ENCODE measurements at places on chromosomes 6 and 20.

- no peak overlapping the region for H3K4me3 ChIP-seq
- no peak for DNase-seq
- H3K4me1 ChIP-seq: no peaks in the 10 kb centered on the region
- H3K27ac ChIP-seq: no peak overlapping the region
These were observed 47.6 kb upstream of the SIM1 start for GRCh38 chr6:100512203-100512862.

DNA sequence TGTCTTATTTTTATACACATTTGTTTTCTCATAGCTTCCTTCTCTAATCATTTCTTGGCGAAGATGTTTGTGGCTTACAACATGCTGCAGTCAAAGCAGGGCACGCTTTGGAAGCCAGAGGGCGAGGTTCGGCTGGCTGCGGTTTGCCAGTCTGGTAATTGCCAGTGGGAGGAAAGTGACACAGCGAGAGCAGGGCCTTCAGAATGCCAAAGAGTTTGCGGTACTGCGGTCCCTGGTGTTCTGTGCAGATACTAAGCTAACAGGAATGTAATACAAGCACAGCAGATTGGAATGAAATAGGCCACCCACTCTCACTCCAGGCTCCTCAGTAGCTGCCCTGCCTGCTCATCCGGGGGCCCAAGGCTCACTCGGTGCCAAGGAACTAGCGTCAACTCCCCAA, 58.7 kb upstream of the TGM3 start:
- no peak overlapping the region for H3K4me3 ChIP-seq
- H3K27ac ChIP-seq: no peak overlapping the region
- H3K36me3 ChIP-seq: no peaks in the 10 kb centered on the region

GRCh38 chr20:58021481-58021880, 207.0 kb downstream of the ANKRD60 start:
- no peak overlapping the region for H3K27ac ChIP-seq
- no peak for DNase-seq
- H3K4me1 ChIP-seq: no peaks in the 10 kb centered on the region
- H3K36me3 ChIP-seq: no peaks in the 10 kb centered on the region
- H3K27me3 ChIP-seq: no peaks in the 10 kb centered on the region
- H3K4me3 ChIP-seq: no peak overlapping the region

GRCh38 chr6:156718647-156719394, 58.4 kb upstream of the ARID1B start:
- peak; percentile 43 for DNase-seq
- H3K36me3 ChIP-seq: no peaks in the 10 kb centered on the region
- no peaks in the 10 kb centered on the region for H3K4me1 ChIP-seq
- H3K4me3 ChIP-seq: no peak overlapping the region
- H3K27ac ChIP-seq: no peak overlapping the region
- H3K27me3 ChIP-seq: no peaks in the 10 kb centered on the region

DNA sequence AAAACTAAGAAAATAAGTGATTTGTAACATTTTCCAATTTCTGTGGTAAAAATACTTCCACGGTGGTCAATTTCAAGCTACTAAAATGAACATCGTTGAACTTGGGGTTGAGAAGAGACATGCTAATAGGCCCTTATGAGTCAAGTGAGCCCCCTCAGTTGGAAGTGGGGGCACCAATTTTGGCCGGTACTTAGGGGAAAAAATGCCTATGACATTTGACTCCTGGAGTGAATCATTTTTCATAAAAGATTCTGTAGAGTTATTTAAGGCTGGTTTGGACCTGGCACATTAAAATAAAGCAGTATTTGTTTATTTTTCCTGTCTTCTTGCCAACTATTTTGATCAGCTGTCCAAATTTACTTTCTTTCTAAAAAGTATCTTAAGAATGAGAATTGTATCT, 32.4 kb upstream of the CAP2 start:
- no peak overlapping the region for H3K27ac ChIP-seq
- no peak for DNase-seq

GRCh38 chr6:148388521-148388920, 45.9 kb downstream of the SASH1 start:
- H3K27me3 ChIP-seq: peaks cover 6% of the 10 kb centered on the region
- DNase-seq: no peak
- H3K27ac ChIP-seq: no peak overlapping the region

- H3K36me3 ChIP-seq: no peaks in the 10 kb centered on the region
- no peak for DNase-seq
- no peak overlapping the region for H3K27ac ChIP-seq
- no peaks in the 10 kb centered on the region for H3K4me1 ChIP-seq
- no peak overlapping the region for H3K4me3 ChIP-seq
These were observed 83.3 kb upstream of the NHSL1 start for GRCh38 chr6:138582573-138582972.

GRCh38 chr6:17621003-17621402, 20.9 kb downstream of the FAM8A1 start:
- peaks cover 11% of the 10 kb centered on the region for H3K4me1 ChIP-seq
- peaks cover 69% of the 10 kb centered on the region for H3K36me3 ChIP-seq

- H3K4me1 ChIP-seq: no peaks in the 10 kb centered on the region
- H3K36me3 ChIP-seq: peaks cover 3% of the 10 kb centered on the region
- no peak overlapping the region for H3K4me3 ChIP-seq
- DNase-seq: no peak
- H3K27ac ChIP-seq: no peak overlapping the region
These were observed 18.1 kb downstream of the NPEPL1 start for GRCh38 chr20:58710481-58711265.

GRCh38 chr6:83948851-83949250, 84.7 kb upstream of the MRAP2 start:
- DNase-seq: no peak
- H3K27me3 ChIP-seq: no peaks in the 10 kb centered on the region
- H3K4me3 ChIP-seq: no peak overlapping the region
- peak overlapping the region; percentile 9 for H3K27ac ChIP-seq
- H3K36me3 ChIP-seq: peaks cover 5% of the 10 kb centered on the region

GRCh38 chr6:42429836-42430235, 21.9 kb downstream of the TRERF1 start:
- H3K4me1 ChIP-seq: peaks cover 16% of the 10 kb centered on the region
- no peak overlapping the region for H3K4me3 ChIP-seq
- DNase-seq: no peak
- no peak overlapping the region for H3K27ac ChIP-seq
- peaks cover 8% of the 10 kb centered on the region for H3K36me3 ChIP-seq
- H3K27me3 ChIP-seq: no peaks in the 10 kb centered on the region

GRCh38 chr6:83867527-83868161, 8.2 kb downstream of the CYB5R4 start:
- H3K27ac ChIP-seq: no peak overlapping the region
- peaks cover 3% of the 10 kb centered on the region for H3K4me1 ChIP-seq
- no peaks in the 10 kb centered on the region for H3K27me3 ChIP-seq

- DNase-seq: no peak
- no peaks in the 10 kb centered on the region for H3K36me3 ChIP-seq
- no peak overlapping the region for H3K27ac ChIP-seq
- H3K4me1 ChIP-seq: no peaks in the 10 kb centered on the region
- H3K27me3 ChIP-seq: no peaks in the 10 kb centered on the region
- no peak overlapping the region for H3K4me3 ChIP-seq
These were observed 89.3 kb downstream of the TSHZ2 start for GRCh38 chr20:53061192-53062108.

DNA sequence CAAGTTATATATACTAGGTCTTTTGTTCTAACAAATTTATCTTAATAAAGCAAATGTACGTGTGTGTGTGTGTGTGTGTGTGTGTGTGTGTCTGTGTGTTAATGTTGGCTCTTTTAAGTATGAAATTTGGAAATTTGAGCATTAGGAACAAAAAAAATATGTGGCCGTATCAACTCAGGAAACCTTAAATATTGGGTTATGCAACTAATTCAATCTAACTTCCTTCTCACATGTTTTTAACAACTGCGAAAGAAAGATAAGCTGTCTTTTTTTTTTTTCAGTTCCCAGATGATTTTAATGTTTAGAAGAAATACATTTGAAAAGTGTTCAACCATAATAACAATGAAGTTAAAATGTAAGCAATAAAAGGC, 616.4 kb upstream of the ARID1B start:
- peak; percentile 95 for DNase-seq
- peak overlapping the region; percentile 86 for H3K27ac ChIP-seq
- no peaks in the 10 kb centered on the region for H3K27me3 ChIP-seq
- H3K36me3 ChIP-seq: peaks cover 1% of the 10 kb centered on the region
- peaks cover 89% of the 10 kb centered on the region for H3K4me1 ChIP-seq

- no peak overlapping the region for H3K4me3 ChIP-seq
- no peaks in the 10 kb centered on the region for H3K36me3 ChIP-seq
- no peaks in the 10 kb centered on the region for H3K4me1 ChIP-seq
- no peak for DNase-seq
- H3K27me3 ChIP-seq: peaks cover 3% of the 10 kb centered on the region
These were observed 236.4 kb downstream of the NFATC2 start for GRCh38 chr20:51306081-51306480.

- peaks cover 54% of the 10 kb centered on the region for H3K27me3 ChIP-seq
- H3K4me1 ChIP-seq: peaks cover 6% of the 10 kb centered on the region
- no peak overlapping the region for H3K4me3 ChIP-seq
- no peak overlapping the region for H3K27ac ChIP-seq
- no peak for DNase-seq
These were observed 103.5 kb downstream of the LAMP5 start for GRCh38 chr20:9617940-9618339.

- no peaks in the 10 kb centered on the region for H3K27me3 ChIP-seq
- no peaks in the 10 kb centered on the region for H3K36me3 ChIP-seq
- peaks cover 5% of the 10 kb centered on the region for H3K4me1 ChIP-seq
- no peak for DNase-seq
- no peak overlapping the region for H3K4me3 ChIP-seq
These were observed 222.2 kb upstream of the PRSS16 start for GRCh38 chr6:27025351-27025750.

DNA sequence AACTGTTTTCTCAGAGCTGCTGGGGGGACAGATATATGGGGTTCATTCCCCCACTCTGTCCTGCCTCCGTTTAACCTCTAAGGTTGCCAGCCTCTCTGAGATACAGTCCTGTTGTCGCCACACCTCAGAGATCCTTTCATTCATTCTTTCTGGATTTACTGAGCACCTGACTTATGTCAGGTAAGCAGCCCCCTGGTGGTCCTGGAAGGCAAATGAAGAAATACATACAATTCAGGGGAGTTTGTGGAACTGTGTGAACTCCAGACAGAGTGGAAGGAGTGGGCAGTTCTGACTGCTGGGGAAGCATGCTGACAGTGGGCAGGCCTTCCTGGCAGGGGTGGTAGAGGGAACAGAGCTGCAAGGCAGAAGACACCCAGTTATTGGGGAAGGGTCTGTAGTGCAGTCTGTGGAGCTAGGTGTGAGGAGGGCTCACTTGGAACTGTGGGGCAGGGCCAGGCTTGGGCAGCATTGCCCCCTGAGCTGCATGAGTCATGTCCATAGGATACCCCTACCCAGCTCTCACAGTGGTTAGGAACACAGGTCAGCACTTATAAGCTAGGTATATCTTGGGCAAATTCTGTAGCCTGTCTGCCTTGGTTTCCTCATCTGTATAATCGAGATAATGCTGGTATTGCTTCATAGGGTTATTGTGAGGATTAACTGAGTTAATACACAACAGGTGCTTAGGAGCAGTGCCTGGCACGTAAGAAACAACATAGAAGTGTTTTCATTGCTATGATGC, 12.8 kb upstream of the SGK2 start:
- DNase-seq: peak; percentile 1
- peaks cover 10% of the 10 kb centered on the region for H3K36me3 ChIP-seq
- H3K27ac ChIP-seq: no peak overlapping the region
- no peaks in the 10 kb centered on the region for H3K27me3 ChIP-seq

GRCh38 chr20:56431471-56431870, 19.4 kb downstream of the CASS4 start:
- DNase-seq: no peak
- H3K4me3 ChIP-seq: no peak overlapping the region
- H3K27ac ChIP-seq: no peak overlapping the region

- no peak overlapping the region for H3K4me3 ChIP-seq
- H3K36me3 ChIP-seq: no peaks in the 10 kb centered on the region
- no peak overlapping the region for H3K27ac ChIP-seq
These were observed 307.1 kb upstream of the FLRT3 start for GRCh38 chr20:14644306-14645097.

DNA sequence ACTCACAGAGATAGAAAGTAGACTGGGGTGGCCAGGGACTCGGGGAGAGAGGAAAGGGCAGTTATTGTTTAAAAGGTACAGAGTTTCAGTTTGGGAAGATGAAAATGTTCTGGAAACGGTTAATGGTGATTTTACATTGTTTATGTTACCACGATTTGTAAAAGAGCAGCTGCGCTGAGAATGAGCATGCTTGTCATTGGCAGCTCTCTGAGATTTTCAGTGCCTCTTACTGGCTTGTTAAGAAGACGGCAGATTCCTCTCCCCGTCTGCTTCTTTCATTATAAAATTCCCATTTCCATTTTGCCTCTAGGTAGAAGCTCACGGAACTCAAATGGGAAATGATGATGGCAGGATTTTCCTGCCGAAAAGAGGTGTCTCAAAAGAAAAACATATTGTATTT, 39.7 kb upstream of the PPP1R3G start:
- H3K27me3 ChIP-seq: no peaks in the 10 kb centered on the region
- H3K36me3 ChIP-seq: no peaks in the 10 kb centered on the region
- H3K4me1 ChIP-seq: no peaks in the 10 kb centered on the region

DNA sequence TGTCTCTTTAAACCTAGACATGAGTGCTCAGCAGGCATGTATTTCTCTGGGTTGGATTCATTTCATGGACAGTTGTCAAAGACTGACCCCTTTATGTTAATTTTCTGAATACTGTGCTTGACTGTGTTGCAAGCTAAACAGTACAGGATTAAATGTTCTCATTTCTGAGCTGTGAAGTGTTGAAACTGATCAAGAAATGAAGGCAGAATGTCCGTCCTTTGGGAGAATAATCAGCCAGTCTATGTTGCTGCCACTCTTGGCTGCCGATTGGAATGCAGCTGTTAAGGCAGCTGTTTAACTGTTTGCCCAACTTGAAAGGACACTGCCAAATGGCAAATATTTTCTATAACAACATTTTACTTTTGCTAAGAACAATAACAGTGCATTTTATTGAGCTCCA, 87.3 kb downstream of the CEP57L1 start:
- H3K4me3 ChIP-seq: no peak overlapping the region
- no peaks in the 10 kb centered on the region for H3K27me3 ChIP-seq
- H3K4me1 ChIP-seq: peaks cover 13% of the 10 kb centered on the region
- DNase-seq: no peak
- no peaks in the 10 kb centered on the region for H3K36me3 ChIP-seq

- H3K36me3 ChIP-seq: no peaks in the 10 kb centered on the region
- H3K27ac ChIP-seq: no peak overlapping the region
- peak; percentile 35 for DNase-seq
These were observed 206.8 kb upstream of the SMLR1 start for GRCh38 chr6:130620338-130620781.

- H3K27me3 ChIP-seq: no peaks in the 10 kb centered on the region
- H3K4me1 ChIP-seq: peaks cover 33% of the 10 kb centered on the region
- DNase-seq: peak; percentile 91
- H3K36me3 ChIP-seq: no peaks in the 10 kb centered on the region
These were observed 67.0 kb upstream of the SMIM29 start for GRCh38 chr6:34315780-34316179.

- H3K27ac ChIP-seq: peak overlapping the region; percentile 83
- peaks cover 27% of the 10 kb centered on the region for H3K4me1 ChIP-seq
- H3K36me3 ChIP-seq: peaks cover 35% of the 10 kb centered on the region
- peak overlapping the region; percentile 37 for H3K4me3 ChIP-seq
- H3K27me3 ChIP-seq: no peaks in the 10 kb centered on the region
These were observed 586 bp downstream of the ZNF512B start for GRCh38 chr20:63968928-63969760.

- DNase-seq: no peak
- H3K27me3 ChIP-seq: no peaks in the 10 kb centered on the region
- H3K4me1 ChIP-seq: no peaks in the 10 kb centered on the region
- H3K4me3 ChIP-seq: no peak overlapping the region
- no peaks in the 10 kb centered on the region for H3K36me3 ChIP-seq
These were observed 1021.6 kb upstream of the FLRT3 start for GRCh38 chr20:15359056-15359455.
